ENCODE measurements at places on chromosomes 11 and 22. TPM values are rescaled to one million over a fixed set of nuclear protein-coding genes. Genes with fewer than 3 reads are reported as not detected.

Gene UBQLN3
- total RNA-seq: 0.16 TPM

Gene NOX4
- 0.26 TPM for total RNA-seq

Gene HIC2
- total RNA-seq: 3.3 TPM

Gene CYP2D6
- total RNA-seq: 0.60 TPM

Gene CREB3L1
- total RNA-seq: 19.2 TPM

Gene OR8A1
- not detected for total RNA-seq

Gene APOBEC3F
- total RNA-seq: 6.1 TPM

Gene KRTAP5-7
- total RNA-seq: not detected

Gene BBOX1
- total RNA-seq: not detected

Gene C22orf31
- not detected for total RNA-seq

Gene APOL3
- 26.5 TPM for total RNA-seq

Gene MADD
- total RNA-seq: 14.6 TPM
